ENCODE measurements at places on chromosomes 4 and X.

GRCh38 chr4:1559896-1560650, 124.0 kb downstream of the FAM53A start:
- DNase-seq: no peak

DNA sequence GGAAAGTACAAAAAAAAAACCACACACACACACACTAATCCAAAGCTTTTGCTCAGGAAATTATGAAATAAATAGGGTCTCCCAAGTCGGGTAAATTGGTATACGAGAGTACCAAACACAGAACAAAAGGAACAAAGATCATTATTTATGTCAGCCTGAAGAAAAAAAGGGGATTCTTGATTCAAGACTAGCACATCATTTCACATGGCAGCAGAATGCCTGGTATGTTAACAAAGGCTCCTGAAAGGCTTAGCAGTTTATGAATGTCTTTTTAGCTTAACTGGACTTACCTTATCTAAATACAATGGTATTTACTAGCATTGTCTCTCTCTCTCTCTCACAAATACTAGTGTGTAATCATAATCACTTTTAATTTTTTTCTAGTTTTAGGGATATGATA, 11.3 kb downstream of the RAP2C start:
- no peak for DNase-seq

- DNase-seq: no peak
Observed at GRCh38 chr4:124873361-124874171, 161.0 kb upstream of the ANKRD50 start.

DNA sequence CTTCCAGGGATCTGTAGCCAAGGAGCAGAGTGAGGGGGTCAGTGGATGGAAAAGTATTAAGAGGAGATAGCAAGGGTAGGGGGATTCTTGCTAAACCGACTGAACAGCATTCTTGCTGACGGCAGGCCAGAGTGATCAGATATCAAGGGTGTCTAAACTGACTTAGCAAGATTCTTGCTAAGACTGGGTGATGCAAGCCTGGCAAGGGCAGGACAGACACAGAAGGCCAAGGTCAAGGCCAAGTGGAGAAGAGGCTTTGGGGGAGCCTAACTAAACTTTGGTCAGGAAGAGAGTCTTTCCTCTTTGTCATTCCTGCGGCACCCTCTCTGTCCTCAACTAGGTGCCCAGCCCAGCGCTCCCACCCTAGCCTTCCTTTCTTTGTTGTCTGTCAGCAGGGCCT, 799 bp downstream of the XPNPEP2 start:
- no peak for DNase-seq

GRCh38 chrX:118974908-118975671, 672 bp downstream of the LONRF3 start:
- DNase-seq: no peak

- peak; percentile 15 for DNase-seq
Observed at GRCh38 chr4:52780206-52780605, 29.0 kb upstream of the ERVMER34-1 start.

DNA sequence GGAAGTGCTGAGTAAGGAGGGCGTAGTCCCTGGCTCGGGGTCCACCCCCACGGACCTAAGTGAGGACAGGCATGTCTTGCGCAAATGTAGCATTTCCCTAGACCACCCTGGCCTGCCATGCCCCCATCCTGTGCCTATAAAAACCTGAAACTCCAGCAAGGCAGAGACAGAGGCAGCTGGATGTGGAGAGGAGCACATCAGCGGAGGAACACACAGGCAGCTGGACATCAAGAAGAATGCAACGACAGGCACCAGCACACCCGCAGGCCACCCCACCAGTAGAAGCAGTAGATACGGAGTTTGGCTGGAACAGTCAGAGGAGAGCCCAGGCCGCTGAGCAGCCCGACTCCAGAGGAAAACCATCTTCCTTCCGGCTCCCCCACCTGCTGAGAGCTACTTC, 345.9 kb downstream of the FSTL5 start:
- DNase-seq: no peak

DNA sequence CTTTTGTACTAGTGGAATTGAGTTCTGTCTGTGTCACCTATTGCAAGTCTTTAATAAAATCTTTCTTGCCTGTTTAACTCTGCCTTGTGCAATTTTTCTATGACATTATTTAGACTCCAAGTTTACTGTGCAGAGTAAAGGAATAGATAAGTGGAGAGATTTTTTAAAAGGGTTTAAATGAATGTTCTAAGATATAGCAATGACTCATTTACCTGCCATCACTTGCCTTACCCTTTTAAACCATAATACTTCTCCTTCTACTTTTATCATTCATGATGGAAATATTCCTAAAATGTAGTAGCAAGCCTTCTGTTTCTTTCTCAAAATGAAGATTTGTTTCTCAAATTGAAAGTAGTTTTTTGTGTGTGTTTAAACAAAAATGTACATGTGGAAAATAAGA, 782.8 kb upstream of the MAGEB2 start:
- no peak for DNase-seq

GRCh38 chr4:124952601-124953000, 240.1 kb upstream of the ANKRD50 start:
- DNase-seq: no peak

GRCh38 chr4:38075370-38076152, 115.4 kb downstream of the PTTG2 start:
- peak; percentile 41 for DNase-seq

- no peak for DNase-seq
Observed at GRCh38 chrX:3403748-3404147, 57.3 kb upstream of the MXRA5 start.

DNA sequence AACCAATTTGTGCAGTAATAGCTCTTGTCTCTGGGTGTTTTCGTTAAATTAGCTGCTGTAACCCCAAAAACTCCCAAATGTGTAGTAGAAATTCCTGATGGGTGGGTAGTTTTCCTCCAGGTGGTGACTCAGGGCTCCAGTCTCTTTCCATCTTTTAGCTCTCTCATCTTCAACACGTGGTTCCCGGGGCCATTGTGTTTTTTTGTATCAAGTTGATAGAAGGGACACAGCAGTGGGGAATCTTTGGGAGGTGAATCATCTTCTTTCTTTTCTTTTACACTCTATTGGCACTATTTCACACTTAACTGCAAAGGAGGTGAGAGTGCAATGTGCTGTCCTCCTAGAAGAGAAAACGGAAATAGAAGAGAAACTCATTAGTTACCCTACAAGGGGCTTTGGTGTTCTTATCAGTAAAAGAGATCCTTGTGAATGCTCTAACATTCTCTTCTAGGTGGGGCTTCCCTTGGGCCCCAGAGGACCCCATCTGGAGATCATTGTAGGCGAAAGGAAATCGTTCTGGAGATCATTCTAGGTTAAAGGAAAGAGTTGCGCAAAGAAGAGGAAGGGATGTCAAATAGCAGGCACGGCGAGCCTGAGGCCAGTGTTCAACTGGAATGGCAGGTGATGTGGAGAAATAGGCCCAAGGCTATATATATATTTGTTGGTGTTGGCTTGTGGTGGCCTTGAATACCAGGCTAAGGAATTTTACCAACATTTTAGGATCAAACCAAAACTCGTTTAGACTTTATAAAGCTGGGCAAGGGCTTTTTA, 68.2 kb upstream of the ACSL1 start:
- no peak for DNase-seq

DNA sequence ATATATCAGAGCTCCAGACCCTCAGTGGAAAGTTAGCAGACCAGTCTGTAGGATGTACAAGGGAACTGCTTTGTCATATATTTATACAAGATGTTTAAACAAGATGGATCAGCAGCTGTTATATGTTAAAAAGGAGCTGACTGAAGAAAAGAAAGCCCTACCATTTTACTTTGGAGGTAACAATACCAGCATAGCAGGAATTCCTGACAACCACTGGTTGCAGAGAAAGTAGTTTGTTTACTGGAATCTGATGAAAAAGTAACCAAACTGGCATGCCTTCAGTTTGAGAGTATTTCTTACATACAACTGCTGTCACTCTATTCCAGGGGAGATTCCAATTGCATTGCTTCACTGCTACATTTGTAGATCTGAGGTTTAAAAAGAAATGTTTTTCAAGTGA, 49.5 kb upstream of the GABRQ start:
- DNase-seq: no peak

- no peak for DNase-seq
Observed at GRCh38 chrX:78321809-78322208, 5.6 kb downstream of the CYSLTR1 start.

DNA sequence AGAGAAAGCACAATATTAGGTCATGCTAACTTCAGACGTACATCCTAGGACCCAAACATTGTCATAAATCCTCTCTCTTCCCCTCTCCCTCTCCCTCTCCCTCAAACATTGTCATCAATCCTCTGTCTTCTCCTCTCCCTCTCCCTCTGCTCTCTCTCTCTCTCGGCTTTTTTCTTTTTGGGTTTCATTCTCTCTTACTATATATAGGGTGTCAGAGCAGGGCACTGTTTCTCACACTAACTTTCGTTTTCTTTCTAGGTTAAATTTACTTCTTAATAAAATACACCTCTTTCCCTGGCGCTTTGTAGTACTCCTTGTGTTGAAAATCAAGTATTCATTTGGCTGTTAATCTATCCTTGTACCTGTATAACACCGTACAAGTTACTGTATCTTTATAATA, 37.0 kb upstream of the HERC5 start:
- DNase-seq: no peak

GRCh38 chrX:2391869-2392606, 108.7 kb downstream of the DHRSX start:
- peak; percentile 56 for DNase-seq

Measured in BJ (cell line).